ENCODE measurements at places on chromosomes 6 and 20.

DNA sequence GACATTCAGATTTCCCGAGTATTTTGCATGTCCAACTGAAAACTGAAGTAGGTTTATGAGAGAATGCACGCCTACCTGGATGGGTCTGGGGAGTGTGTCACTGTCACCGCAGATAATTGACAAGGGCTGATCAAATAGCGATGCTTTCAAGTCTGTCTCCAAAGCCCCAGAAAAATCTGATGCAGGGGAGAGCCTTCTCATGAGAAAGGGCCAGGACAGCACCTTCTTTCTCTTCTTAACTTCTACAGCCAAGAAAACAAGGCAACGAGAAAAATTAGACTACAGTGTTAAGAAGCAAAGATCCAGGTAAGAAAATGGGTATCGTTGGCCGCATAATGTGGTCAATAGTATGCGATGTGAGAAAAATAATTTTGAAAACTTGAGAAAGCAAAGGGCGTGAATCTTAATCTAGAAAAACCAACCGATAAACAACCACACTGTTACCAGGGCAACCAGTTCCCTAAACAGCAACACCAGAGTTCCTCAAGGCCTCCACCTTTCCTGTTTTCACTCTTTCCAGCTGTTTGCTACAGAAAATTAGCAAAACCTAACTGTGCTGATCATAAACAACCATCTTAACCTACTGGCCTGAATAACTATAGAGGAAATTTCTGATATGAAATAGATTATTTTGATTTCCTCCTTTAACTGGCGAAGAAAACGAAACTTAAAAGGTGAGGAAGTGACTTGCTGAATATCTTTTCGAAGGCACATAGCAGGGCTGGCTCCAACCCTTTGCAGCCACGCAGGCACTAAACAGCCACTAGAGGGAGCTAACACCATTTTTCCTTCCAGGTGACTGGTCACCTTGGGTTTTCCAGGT is 2.6 kb downstream of the TAGAP start:
- peak; percentile 67 for DNase-seq

- no peak for DNase-seq
Observed at GRCh38 chr20:8433291-8433690, 301.2 kb downstream of the PLCB1 start.

GRCh38 chr20:40892642-40893041 is 136.0 kb upstream of the TOP1 start:
- DNase-seq: no peak

GRCh38 chr6:112007254-112007653 is 46.6 kb upstream of the CCN6 start:
- DNase-seq: no peak

DNA sequence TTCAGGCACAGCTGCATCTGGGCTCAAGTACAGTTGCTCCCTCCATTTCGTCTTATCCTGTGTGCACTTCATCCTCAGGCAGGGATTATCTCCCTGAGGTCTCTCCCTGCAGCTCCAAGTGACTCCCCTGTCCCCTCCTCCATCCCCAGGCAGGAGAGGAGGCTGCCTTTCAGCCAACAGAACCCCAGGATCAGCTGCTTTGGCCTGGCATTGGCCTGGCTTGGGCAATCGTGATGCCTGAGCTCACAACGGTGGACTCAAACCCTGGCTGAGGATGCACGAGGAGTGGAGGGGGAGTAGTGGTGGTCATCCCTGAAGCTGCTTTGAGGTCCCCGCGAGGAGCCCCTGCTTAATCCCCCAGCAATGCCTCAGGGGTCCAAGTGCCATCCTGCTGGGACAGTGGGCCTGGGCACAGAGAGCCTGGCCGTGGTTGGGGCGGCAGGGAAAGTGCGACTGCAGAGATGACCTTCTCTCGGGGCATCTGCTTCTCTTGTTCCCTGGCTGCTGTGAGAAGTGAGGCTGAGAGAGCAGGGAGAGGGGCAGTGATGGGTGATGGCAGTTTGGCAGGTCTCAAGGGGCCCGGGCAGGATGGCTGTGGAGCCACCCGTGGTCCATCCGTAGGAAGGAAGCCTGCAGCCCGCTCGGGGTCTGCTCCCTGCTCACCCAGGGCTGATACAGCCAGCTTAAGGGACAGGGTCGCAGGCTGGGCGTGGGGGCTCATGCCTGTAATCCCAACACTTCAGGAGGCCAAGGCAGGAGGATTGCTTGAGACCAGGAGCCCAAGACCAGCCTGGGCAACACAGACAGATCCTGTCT is 6.0 kb upstream of the HRH3 start:
- no peak for DNase-seq

DNA sequence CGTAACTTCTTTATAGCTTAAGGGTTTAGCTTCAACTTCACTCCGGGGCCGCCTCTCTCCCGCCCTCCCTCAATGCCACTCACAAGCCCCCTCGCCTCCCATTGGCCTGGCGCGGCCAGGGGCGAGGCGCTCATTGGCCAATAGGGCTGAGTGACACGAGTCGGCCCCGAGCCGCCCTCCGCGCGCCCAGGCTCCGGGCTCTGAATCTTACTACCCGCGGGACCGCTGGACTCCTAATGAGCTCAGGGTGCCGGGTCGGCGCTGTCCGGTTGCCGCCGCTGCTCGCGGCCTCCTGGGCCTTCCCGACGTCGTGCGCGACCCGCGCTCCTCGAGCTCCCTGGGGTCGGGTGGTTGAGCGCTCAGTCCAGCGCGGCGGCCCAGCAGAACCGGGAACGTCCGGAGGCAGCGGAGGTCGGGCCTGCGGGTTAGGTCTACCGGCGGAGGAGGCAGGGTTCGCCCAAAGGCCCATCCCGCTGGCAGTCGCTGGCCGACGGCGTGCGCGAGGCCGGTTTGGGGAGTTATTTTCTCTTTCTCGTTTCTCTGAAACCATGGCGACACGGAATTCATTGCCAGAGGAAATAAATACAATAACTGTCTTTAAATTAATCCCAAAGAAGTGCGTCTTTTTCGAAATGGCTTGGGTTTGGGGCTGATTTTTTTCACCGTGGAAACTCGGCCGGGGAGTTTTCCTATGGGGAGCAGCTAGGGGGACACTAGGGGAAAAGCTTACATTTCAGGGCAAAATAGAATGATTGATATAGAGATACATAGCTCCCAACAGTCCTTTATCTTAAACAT is at the start of gene SIM1:
Gene SIM1 (minus strand): TSS at position 19 of the 798 bp plus-strand sequence. CDS start 1,453 bp downstream, outside the sequence.
- peak; percentile 86 for DNase-seq

- DNase-seq: no peak
Observed at GRCh38 chr6:40077315-40077714, 143.1 kb upstream of the MOCS1 start.

DNA sequence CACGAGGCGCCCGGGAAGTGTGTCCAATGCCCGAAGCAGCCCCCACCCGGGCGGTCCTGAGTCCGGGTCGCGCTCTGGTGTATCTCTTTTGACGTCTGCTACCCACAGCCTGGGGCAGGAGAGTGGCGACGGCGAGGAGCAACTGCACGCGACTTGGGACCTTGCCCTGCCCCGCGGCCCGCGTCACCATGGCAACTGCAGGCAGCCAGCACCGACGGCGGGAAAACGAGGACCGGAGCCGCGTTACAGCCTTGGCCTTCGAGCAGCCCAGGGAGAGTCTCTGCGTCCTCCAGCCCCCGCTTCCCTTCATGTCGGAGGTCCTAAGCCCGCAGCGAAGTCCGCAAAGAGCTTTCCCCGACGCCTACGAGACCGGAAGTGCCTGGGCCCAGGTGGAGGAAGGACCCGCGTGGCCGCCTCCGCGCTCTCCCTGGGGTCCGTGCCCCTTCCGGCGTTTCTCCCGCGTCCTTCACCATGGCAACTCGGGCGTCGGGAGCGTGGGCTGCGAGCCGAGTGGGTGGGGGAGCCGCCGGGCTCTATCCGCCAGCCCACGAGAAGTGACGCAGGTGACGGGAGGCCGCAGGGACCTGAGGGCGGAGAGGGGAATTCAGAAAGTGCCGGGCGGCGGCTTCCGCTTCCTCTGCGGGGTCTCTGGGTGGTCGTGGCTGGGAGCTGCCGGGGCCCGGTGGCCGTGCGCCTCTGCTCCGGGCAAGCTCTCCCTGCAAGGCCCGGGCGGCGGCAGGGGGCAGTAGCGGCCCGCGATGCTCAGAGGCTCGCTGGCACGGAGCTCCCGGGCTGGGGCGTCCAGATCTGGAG is 88.6 kb upstream of the TGM3 start:
- DNase-seq: peak; percentile 92

DNA sequence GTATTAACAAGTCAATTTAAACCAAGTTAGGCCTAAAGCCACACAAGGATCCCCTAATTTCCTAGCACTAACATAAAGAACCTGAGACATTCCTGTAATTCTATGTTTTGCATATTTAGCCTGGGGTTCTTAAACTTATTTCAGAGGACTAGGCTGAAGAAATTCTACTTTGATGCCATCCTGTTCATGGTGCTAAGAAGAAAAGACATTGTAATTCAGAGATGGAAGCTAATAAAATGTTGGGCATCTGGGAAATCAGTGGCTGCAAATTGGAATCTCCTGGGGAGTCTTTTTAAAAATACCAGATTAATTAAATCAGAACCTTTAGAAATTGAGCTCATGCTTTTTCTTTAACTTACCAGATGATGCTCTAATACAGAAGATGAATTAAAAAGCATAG is 26.2 kb upstream of the IRAK1BP1 start:
- DNase-seq: no peak

DNA sequence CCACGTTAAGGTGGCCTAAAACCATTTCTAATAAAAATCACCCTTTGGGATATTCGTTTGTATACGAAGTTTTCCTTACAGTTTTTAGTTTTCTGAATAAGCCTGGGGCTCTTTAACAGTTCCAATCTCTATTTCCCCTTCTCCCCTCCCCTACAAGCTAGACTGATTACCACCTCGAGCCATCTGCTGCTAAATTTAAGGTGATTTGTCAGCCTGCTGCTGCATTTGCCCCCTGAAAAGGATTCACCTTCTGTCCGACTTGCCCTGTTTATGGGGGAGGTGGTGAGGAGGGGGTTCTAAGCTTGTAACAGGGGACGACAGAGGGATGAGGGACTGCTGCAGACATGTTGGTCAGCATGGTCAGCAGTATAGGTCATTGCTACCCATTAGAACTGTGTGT is 146.3 kb downstream of the JARID2 start:
- no peak for DNase-seq

- DNase-seq: no peak
Observed at GRCh38 chr6:21164768-21165326, 428.7 kb upstream of the SOX4 start.

DNA sequence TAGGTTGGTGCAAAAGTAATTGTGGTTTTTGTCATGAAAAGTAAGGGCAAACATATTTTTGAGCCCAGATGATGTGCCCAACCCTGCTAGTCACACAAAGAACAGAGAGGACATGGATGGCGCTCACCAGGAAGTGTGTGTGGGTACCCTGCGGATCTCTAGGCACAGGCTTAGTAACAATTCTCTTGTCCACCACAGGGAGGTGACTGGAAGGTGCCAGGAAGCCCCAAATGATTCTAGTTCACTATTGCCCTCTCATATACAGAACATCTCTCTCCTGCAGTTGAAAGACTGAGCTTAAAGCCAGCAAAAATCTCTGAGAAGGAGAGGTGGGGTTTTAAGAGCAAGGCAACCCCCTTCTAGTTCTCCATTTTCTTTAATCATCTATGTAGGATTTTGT is 272.1 kb upstream of the TAB2 start:
- no peak for DNase-seq

DNA sequence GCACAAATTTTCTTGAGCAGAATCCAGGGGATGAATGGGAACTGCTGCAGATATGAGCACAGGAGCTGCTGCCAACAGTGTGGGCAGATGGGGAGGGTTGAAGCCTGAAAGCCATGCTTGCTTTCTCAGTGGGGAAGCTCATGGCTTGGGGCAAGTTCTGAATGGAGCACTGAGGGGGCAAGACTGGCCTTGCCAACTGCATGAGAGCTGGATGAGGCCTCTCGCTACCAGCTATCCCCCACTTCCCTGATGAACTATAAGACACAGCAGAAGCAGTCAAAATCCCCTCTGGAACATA is 28.3 kb downstream of the TREM1 start:
- no peak for DNase-seq

GRCh38 chr6:135266675-135267074 is 85.6 kb downstream of the MYB start:
- DNase-seq: no peak

DNA sequence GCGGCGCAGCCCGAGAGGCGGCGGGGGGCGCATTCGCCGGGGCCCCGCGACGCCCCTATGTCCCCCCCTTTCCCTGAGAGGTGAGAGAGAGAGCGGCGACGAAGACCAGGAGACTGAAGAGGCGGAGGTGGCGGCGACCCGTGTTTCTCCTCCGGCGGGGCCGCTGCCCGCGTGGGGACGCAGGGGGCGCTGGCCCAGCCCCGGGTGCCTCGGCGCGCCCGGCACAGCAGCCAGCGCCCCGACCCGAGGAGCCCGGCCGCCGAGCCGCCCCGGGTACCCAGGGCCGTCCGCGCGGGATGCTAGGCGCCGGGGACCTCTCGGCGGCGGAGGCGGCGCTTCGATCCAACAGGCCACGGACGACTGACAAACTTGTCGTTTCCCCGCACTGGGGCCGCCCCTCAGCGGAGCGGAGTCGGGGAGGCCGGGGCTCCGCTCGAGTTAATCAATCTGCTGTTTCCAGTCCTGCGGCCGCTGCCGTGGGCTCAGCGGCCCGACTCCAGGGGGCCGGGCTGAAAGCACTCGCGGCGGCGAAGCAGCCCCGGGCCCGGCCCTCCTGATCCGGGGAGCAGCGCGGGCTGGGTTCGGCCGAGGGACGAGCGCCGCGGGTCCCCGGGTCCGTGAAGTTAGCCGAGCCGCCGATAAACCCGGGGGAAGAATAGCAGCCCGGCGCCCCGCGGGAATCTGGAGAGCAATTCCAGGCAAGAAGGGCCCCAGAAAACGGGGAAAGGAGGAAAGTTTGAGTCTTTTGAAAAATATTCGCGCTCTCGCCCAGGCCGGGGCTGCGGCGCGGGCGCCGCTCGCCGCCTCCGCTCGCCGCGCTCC is 631 bp downstream of the MDGA1 start:
- DNase-seq: peak; percentile 61

DNA sequence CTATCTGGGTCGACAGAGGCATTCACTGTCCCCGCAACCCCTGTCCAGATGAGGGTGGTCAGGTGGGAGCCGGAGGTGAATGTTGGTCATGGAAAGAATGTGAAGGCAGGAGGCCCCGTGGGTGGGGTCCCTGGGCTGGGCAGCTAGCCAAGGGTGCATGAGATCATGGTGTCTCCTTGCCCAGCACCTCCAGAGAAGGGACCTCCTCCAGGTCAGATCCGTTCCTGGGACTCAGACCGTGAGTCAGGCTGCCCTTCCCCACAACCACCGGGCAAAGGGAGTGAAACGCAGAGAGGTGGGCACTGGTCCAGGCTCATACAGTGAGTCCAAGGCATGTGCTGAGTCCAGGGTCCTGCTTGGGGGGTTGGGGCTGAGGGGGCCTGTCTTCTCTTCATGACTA is 3.5 kb downstream of the FOXS1 start:
- no peak for DNase-seq

Measured in nephron progenitor cell (in vitro differentiated cells).